GM12865 (cell line): ENCODE measurements at places on chromosomes 1 and 21.

DNA sequence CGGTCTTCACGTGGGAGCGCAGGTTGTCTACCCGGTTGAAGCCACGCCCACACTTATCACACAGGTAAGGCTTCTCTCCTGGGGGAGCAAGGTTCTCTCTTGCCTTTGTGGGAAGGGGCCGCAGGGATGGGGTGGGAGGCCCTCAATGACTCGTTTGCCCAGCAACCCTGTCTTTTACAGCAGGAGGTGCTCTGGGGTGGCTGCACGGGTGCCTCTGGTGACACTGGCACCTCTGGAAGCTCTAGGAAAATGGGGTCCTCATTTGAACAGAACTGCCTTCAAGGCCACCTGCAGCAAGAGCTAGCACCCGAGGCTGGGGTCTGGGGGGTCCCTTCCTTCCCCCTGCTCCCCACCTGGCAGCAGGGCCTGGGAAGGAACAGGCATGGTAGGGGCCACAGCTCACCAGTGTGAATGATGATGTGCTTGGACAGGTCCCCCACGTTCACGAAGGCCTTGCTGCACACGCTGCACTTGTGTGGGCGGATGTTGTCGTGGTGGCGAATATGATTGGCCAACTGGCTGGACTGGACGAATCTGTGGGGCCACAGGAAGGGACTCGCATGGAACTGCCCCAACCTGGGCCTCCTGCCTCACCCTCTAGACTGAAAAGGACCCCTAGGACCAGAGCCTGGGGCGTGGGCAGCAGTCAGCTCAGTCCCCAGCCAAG lies 33.1 kb downstream of the ZBTB17 start:
- no peak for DNase-seq

DNA sequence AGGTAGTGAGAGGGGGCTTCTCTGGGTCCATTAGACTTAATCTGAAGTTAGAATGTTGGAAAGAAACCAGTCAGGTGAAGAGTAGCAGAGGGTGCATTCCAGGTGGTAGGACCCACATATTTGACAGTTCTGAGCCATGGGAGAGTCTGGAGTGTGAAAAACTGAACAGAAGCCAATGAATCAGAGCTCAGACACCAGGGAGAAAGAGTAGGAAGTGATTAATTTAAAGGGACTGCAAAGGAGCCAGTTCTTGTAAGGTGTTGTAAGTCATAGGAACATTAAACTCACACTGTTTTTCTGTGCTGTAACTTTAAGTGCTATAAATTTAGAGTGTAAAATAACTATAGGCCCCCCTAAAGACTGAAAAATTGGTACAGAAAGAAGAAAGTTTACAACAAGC lies 5.9 kb upstream of the DHX9 start:
- DNase-seq, result no peak

GRCh38 chr1:33637846-33638440 lies 165.5 kb downstream of the ZSCAN20 start:
- no peak for DNase-seq

DNA sequence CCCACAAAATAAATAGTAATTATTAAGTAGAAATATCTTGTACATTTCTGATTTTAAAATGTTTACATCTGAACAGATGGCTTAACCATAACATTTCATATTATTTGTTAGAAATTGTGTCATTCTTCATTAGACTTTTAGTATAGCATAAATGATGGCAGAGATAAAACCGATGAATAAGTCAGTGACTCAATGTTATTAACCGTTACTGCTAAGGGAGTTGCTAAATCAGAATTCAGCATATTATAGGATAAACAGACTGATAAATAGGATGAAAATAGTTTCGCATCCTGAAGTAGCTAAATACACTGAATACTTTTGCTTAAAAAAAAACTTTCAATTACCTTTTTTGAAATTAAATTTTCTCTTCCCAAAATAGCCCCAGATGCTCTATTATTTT lies 610.6 kb upstream of the ZP4 start:
- DNase-seq, result no peak

DNA sequence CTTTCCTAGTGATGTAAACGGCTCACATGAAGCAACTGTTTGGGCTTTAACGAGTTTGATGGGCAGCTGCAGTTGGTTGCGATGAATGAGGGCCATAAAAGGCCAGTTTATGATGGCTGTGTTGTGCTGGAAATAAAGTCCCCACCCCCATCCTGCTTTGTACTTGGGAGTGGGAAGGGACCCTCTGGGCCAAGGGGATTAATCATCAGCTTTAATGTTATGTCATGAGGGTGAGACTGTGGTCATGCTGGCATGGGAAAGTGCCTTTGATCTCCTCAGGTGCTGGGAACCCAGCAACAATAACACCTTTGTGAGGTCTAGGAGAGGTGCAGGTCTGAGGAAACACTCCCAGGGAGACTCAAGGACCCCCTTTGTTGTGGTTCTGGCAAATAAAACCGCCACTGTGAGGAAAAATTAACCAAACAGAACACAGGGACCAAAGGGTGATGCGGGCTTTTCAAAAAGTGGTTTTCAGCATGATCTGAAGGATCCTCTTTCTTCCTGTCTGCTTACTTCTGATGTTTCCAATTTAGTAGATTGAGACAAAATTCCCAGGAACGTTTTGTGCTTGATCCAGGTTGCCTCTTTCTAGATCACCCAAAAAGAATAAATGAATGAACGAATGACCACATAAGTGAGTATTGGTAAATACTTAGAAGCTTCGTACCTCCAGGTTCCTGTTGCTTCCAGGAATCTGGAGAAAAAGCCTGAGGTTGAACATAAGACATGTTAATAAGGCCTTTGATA lies 257.8 kb upstream of the HOOK1 start:
- DNase-seq, result no peak

GRCh38 chr1:22959545-22960360 lies 12.9 kb downstream of the LACTBL1 start:
- DNase-seq, result no peak

- DNase-seq, result no peak
These were observed 82.2 kb upstream of the DPT start for GRCh38 chr1:168811176-168811575.

DNA sequence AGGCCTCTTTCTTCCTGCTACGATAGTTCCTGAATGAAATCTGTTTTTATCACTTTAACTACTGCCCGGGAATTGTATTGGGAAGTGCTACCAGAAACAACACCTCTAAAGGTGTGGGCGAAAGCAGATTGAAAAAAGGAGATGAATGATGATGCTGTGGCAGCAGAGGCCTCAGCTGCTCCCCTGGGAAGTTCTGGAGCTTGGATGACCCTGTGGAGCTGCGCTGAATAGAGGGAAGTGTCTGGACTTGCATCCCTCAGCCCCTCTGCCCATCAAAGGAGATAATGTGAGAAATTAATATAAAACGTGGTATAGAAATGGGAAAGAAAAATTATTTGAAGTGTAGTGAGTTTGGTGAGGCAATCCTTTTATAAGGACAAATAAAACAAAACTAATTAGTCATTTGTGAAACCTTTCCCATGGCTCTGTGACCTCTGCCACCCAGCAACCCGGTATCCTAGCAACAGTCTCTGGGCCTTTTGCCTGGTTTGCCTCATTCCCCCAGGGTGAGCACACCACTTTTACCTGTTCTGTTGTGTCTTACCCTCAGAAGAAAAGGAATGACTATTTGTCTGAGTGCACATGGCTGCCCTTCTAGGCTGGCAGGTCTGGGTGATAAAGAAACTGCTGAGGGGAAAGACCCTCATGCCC lies 21.3 kb downstream of the OVAAL start:
- peak; percentile 5 for DNase-seq
